A375 (cell line): ENCODE measurements at places on chromosomes 7 and 10. TPM values are rescaled to one million over a fixed set of nuclear protein-coding genes. Genes with fewer than 3 reads are reported as not detected.

AOAH gene
- total RNA-seq, result 0.45 TPM in 1 of 2 replicates, not detected in the other

LRRTM3 gene
- total RNA-seq, result 0.32 TPM in 1 of 2 replicates, not detected in the other

PNLIPRP3 gene
- 0.03 TPM in 1 of 2 replicates, not detected in the other for total RNA-seq

ERV3-1 gene
- total RNA-seq, result 5.3 and 11.8 TPM in 2 replicates

LRRC4 gene
- not detected in 2 replicates for total RNA-seq

CYP26C1 gene
- 0.04 and 0.27 TPM in 2 replicates for total RNA-seq

CNTNAP2 gene
- 0.57 and 0.69 TPM in 2 replicates for total RNA-seq
